ENCODE measurements at places on chromosomes 4 and X.

GRCh38 chr4:8146157-8146556 is 12.5 kb downstream of the ABLIM2 start:
- no peak for DNase-seq

DNA sequence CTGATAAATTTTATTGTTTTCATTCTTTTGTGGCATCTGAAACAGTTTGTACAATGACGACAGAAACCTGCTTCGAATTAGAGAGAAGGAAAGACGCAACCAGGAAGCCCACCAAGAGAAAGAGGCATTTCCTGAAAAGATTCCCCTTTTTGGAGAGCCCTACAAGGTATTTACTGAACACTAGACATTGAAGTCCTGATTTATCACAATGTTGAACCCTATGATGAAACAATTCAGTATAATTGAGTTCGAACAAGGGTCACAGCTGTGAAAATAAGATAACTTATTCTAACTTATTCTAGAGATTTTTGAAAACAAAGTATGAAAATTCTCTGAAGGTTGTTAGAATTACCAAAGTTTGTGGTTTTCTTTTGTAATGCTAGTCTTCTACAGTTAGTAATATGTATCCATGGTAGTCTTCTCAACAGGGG is 111.3 kb downstream of the AFF1 start:
- no peak for DNase-seq

DNA sequence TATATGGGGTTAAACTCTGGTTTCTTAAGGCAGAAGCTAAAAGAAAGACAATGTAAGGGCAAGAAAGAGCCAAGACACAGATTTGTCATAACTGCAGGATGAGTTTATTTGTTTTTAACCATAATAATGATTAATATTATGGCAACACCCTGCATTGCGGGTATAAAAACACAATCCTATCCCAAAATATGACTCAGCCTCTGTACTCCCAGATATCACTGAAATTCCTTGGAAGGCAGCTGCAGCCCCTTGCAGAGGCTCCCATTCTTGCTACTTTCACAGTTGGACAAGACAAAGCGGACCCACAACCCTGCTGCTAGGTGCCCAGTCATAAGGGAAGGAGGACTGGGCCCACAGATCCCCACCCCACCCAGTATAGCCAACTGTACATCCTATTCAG is 20.4 kb upstream of the FGF16 start:
- no peak for DNase-seq

GRCh38 chr4:145523117-145523516 is 41.5 kb downstream of the SMAD1 start:
- DNase-seq, result no peak

Measured in GM12892 (cell line).